ENCODE measurements at places on chromosomes 4 and X.

- no peak for DNase-seq
Measured at GRCh38 chr4:151660676-151661075, 100.1 kb downstream of the GATB start.

- DNase-seq: no peak
Measured at GRCh38 chr4:1376841-1377605, 29.2 kb downstream of the NKX1-1 start.

GRCh38 chr4:107548211-107548905, 171.7 kb downstream of the PAPSS1 start:
- DNase-seq: no peak

DNA sequence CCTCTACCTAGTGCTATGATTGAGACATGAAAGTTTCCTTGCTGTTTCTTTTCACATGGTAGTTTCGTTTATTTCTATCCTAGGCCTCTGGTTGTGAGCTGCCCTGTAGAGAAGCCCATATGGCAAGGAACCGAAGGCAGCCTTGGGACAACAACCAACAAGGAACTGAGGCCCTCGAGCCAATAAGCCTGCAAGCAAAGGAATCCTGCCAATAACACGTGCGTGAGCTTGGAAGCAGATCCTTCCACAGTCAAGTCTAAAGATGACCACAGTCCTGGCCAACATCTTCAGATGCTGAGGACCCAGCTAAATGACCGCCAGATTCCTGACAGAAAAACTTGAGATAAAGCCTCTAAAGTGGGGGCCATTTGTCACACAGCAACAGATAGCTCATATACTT, 100.4 kb upstream of the FAM9B start:
- DNase-seq: no peak

DNA sequence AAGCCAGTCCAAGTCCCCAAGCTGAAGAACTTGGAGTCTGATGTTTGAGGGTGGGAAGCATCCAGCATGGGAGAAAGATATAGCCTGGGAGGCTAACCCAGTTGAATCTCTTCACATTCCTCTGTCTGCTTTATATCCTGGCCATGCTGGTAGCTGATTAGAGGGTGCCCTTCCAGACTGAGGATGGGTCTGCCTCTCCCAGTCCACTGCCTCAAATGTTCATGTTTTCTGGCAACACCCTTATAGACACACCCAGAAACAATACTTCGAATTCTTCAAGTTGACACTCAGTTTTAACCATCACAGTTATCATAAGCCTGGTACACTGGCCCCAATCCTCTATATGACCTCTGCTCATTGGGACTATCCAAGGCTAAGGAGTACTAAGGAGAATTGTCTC, 124.1 kb upstream of the WDR1 start:
- no peak for DNase-seq

GRCh38 chr4:5995901-5996623, 22.2 kb downstream of the C4orf50 start:
- DNase-seq: no peak

- no peak for DNase-seq
Measured at GRCh38 chr4:69951602-69952001, 13.9 kb downstream of the CSN2 start.

All from fibroblast of skin of left biceps (primary cell).